BJ (cell line): ENCODE measurements at places on chromosomes 13 and 19. TPM values are rescaled to one million over a fixed set of nuclear protein-coding genes. Genes with fewer than 3 reads are reported as not detected.

DNA sequence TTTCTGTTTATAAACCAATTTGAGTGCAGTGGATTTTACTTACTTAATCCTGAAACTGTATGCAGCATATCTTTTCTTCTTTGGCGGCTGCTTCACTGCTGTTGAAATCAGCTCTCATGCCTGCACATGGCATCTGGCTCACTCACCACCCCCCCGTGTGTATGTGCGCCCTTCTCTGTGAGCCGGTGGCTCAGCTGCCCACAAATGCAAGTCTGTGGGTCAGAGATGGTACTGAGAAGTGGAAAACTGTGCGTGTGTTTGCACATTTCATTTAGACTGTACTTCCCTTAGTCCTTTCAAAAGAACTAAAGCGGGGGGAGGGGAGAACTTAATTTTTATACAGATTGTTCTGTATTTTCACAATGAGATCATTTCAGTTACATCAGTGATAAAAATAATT, 307.6 kb downstream of the SHISA2 start:
- no peak for DNase-seq

DNA sequence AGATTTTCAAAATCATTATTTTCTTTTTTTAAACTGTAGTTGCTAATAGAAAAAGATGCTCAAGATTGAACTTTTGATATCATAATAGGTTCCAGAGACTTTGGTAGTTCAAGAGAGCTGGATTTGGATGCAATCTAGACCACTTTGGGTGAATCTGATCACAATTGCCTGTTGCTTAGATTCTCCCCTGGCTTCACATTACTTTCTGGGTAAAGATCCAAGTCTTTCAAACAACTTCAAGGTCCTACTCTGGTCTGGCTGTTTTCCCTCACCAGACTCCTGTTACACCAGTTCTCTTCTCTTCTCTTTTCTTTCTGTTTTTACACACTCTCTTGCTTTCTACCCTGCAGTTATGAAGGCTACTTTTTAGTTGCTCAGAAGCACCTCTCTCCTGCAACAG, 7.4 kb upstream of the SPRY2 start:
- no peak for DNase-seq

DNA sequence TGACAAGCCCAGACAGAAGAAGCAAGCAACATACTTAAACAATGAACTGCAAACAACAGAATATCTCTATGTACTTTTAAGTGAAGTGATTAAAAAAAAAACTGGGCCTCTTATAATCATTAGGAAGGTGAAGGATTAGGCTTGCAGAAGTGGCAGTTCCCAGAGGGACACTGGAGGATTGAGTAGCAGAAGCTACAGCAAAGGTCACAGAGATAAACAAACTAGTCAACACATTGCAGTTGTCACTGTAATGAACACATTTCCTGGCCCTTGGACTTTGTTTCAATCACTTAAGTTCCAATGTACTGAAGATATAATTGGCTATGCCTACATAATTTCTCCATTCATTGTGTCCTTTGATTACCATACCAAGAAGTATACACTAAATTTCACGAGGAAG, 1498.8 kb downstream of the SLITRK5 start:
- no peak for DNase-seq

GPR4 gene
- polyA plus RNA-seq: 0.06 and 0.12 TPM in 2 replicates

GRCh38 chr19:7917267-7918061, 2.7 kb upstream of the SNAPC2 start:
- no peak for DNase-seq

GRCh38 chr13:46866150-46866549, 30.7 kb downstream of the HTR2A start:
- peak; percentile 33 for DNase-seq

- no peak for DNase-seq
Measured at GRCh38 chr13:47798194-47798593, 202.9 kb downstream of the SUCLA2 start.

DNA sequence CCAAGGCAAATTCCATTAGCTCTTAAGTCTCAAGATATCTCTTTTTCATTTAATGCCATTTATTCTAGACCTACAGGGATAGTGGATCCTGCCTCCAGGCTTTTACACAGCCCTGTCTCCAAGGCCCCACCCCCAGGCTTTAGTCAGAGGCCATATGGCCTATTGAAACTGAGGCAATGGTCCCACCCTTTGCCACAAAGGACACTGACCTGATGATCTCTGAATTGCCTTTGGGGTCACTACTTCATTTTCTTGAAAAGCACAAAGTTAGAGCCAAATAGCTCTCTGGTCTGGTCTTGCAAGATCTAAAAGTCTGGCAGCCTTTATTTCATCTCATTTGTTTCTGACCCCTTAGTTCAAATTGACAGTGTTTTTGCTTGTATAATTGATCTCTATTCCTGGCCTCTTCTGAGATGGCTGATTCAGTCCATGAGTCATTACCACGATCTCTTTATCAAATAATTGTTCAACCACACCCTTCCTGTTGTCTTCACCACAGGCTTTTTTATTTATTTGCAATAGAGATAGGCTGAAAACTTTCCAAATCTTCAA, 209.8 kb downstream of the FGF14 start:
- DNase-seq: peak; percentile 10

GRCh38 chr13:80116107-80116506, 224.8 kb downstream of the SPRY2 start:
- DNase-seq: peak; percentile 65

PET100 gene
- 8.9 and 28.5 TPM in 2 replicates for polyA plus RNA-seq

GRCh38 chr19:48815870-48816501, 5.2 kb upstream of the BCAT2 start:
- no peak for DNase-seq

GRCh38 chr13:34401696-34402095, 540.4 kb upstream of the NBEA start:
- DNase-seq: no peak

- no peak for DNase-seq
Measured at GRCh38 chr19:46728208-46728607, 11.3 kb upstream of the PRKD2 start.

- DNase-seq: no peak
Measured at GRCh38 chr13:105144936-105145335, 1390.5 kb downstream of the EFNB2 start.

DNA sequence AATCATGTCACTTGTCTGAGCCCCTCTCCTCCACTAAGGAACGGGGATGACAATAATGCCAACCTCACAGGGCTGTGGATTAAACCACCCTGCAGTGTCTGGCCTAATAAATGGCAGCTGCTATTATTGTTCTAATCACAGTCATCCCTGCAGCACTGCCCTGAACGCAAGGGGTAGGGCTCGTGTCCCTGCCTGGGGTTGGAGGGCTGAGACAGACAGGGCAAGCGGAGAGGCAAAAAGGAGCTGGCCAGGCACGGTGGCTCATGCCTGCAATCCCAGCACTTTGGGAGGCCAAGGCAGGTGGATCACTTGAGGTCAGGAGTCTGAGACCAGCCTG, 10.2 kb upstream of the KPTN start:
- DNase-seq: no peak

GRCh38 chr13:22073718-22074117, 402.8 kb downstream of the FGF9 start:
- no peak for DNase-seq

DNA sequence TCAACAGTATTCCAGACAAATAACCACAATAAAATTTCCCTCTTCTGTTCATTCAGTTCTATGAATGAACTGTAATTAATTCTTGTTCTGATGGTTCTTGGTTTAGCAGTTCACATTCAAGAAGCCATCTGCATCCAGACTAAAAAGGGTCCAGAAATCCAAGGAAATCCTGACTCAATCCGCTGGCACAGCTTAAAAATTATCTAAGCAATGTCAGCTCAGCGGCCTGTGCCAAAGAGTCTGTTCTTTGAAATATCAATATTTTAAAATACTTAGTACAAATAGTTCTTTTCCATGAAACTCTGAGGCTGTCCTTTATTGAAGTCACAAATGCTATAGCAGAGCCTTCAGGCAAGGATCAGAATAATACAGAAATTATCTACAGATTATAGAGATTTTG, 57.2 kb downstream of the DHRS12 start:
- DNase-seq: no peak

- DNase-seq: no peak
Measured at GRCh38 chr13:113329656-113330312, 32.7 kb downstream of the LAMP1 start.

DNA sequence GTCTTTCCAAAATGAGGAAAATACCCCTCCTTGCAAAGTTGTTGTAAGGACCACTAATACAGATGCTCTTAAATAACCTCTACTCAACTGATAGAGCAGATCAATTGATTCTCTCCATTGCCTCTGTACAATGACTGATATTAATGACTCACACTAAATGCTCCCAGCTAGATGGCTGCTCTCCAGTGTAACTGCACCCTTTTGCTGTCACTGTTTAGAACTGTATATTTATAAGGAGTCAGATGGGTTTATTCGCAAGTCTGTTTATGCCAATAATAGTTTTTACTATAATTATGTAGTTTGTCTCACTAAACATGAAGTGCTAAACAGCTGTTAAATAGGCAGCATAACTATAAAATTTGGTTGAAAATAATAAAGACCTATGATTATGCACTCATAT, 21.0 kb upstream of the N4BP2L1 start:
- DNase-seq: no peak

DNA sequence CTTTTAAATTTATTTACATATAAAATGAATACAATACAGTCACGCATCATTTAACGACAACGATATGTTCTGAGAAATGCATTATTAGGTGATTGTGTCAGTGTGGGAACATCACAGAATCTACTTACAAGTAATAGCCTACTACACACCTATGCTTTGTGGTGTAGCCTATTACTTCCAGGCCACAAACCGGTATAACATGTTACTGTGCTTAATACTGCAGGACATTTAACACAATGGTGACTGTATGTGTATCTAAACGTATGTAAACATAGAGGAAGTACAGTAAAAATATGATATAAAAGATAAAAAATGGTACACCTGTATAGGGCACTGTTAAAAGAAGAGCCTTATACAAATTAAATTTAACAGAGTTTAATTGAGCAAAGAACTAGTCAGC, 62.4 kb upstream of the KLHL1 start:
- no peak for DNase-seq

SOX1 gene
- not detected in 2 replicates for polyA plus RNA-seq

GRCh38 chr19:3109491-3109890, 15.3 kb downstream of the GNA11 start:
- no peak for DNase-seq

- DNase-seq: no peak
Measured at GRCh38 chr19:7393459-7393858, 44.7 kb downstream of the ARHGEF18 start.
